ENCODE measurements at places on chromosomes 7 and 10.

DNA sequence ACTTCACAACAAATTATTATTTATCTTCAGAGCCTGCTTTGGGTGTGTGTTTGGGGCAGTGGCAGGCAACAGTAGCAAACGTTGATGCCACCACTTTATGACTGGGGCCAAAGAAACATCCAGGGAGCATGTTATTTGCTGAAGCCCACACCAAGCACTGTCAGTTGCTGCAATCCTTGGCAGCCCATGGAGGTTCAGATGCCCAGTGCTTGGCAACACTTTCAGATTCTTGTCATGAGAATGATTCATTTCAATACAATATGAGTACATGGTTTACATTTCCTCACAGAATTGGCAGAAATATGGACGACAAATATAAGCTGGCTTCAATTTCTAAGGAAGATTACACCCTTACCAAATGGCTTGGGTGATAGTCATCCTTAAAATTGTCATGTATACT, 46.5 kb upstream of the GLI3 start:
- DNase-seq: no peak

DNA sequence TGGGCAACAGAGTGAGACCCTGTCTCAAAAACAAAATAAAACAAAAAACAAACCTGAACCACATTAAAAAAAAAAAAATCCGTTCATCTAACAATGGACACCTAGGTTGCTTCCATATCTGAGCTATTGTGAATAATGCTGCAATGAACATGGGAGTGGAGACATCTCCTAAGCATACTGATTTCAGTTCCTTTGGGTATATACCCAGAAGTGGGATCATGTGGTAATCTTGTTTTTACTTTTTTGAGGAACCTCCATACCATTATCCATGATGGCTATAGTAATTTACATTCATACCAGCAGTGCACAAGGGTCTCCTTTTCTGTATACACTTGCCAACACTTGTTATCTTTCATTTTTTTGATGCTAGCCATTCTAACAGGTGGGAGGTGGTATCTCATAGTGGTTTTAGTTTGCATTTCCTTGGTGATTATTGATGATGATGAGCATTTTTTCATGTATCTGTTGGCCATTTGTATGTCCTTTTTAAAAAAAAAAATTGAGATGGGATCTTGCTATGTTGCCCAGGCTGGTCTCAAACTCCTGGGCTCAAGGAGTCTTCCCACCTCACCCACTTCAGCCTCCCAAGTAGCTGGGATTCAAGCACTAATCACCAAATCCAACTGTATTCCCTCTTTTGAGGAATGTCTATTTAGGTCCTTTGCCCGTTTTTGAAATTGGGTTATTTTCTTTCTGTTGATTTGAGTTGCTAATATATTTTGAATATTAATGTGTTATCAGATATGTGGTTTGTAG, 17.5 kb downstream of the CDK13 start:
- DNase-seq: no peak

DNA sequence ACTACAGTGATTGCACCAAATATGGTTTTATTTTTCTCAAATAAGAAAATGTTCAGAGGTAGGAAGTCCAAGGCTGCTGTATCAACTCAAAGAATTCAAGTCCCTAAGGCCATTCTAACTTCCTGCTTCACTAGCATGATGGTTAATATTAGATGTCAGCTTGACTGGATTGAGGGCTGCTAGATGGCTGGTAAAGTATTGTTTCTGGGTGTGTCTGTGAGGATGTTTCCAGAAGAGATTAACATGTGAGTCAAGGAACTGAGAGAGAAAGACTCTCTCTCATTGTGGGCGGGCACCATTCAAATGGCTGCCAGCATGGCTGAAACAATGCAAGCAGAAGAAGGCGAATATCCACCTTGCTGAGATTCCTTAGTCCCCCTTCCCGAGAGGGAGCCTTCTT, 77.4 kb upstream of the NRBF2 start:
- DNase-seq: no peak

DNA sequence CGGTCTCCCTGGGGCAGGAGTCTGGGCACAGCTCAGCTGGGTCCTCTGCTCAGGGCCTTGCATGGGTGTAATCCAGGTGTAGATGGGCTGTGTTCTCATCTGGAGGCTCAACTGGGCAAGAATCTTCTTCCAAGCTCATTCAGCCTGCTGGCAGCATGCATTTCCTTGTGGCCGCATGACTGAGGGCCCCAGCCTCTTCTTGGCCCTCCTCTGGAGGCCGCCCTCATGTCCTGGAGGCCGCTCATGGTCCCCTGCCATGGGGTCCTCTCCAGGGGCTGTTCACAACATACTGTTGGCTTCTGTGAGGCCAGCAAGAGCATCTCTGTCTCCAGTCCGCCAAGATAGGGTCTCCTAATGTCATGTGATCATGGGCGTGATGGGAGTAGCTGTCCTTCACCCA, 437.5 kb upstream of the FOXK1 start:
- no peak for DNase-seq

DNA sequence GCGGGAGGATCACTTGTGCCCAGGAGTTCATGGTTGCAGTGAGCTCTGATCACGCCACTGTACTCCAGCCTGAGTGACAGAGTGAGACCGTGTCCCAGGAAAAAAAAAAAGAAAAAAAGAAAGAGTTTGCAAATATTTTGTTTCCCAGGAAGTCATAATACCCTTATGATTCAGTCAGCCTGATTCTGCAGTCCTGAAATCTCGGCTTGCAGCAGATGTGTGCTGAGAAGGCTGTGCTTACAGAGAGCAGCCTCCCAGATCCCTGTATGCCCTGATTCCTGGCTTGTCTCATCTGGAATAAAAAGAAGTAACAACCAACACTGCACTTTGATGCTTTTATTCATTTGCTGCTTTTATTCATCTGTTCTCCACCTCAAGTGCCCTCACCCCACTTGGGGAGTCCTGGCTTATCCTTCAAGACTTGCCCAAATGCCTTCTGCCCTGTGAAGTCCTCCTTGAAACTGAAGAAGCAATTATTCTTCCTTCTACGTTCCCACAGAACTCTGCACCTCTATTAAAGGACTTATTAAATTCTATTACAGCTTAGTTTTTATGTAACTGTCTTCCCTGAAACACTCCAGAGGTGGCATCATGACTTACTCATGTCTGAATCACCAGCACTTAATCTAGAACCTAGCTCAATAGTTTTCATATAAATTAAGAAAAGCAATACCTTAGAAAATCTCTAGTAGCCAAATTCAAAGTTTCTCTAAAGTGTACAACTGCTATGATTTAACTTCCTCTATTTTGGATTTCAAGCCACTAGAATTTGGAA, 27.7 kb upstream of the BPGM start:
- DNase-seq: no peak
